ENCODE measurements at places on chromosomes 7 and 10.

- DNase-seq, result no peak
Observed at GRCh38 chr10:73967022-73967429, 30.9 kb upstream of the VCL start.

DNA sequence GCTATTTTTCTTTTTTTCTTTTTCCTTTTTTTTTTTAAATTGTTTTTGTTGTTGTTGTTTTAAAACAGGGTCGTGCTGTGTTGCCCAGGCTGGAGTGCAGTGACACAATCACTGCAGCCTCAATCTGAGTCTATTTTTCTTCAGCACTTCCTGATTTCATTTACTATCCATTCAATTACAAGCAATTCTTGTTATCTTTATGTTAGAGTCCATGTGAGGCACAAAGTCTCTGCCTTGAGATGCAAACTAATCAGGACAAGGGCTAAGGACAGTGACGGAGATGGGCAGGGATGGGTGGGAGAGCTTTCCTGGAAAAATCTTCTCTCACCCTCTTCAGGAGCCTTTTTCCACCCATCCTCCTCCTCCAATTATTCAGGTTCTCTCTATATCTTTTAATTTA is 157.3 kb upstream of the AUTS2 start:
- no peak for DNase-seq

DNA sequence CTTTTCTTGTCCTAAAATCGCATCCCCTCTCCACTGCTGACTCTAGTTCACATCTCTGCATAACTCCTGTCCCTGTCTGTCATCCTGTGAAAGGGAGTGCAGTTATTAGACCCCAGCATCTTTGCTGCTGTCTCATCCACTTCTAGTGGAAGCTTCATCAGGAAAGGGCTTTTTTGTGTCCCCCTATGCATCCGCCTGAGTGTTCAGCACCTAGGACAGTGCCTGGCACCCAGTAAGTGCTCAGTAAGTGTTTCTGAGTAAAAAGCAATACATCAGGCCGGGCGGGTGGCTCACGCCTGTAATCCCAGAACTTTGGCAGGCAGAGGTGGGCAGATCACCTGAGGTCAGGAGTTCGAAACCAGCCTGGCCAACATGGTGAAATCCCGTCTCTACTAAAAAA is 211.8 kb upstream of the FOXK1 start:
- no peak for DNase-seq

DNA sequence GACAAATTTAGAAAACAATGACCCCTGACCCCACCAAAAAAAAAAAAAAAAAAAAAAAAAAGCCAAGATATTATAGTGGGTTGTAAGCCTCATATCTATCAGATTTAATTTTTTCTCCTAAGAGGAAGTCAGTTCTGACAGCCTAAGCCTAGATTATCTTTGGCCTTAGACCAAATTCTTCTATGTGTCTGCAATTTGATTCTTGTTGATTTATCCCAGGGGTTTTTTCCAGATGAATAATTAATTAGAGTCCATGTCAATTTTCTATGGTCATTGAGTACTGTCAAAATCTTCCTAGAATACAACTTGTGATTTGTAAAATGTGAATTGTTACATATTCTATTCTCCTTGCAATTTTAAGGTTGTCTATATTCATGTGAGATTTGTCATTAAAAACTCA is 151.6 kb upstream of the CACNA2D1 start:
- DNase-seq, result no peak

- no peak for DNase-seq
Observed at GRCh38 chr10:45220931-45221330, 94.5 kb downstream of the OR13A1 start.

GRCh38 chr10:70756700-70757360 is 28.3 kb downstream of the TBATA start:
- DNase-seq, result no peak

DNA sequence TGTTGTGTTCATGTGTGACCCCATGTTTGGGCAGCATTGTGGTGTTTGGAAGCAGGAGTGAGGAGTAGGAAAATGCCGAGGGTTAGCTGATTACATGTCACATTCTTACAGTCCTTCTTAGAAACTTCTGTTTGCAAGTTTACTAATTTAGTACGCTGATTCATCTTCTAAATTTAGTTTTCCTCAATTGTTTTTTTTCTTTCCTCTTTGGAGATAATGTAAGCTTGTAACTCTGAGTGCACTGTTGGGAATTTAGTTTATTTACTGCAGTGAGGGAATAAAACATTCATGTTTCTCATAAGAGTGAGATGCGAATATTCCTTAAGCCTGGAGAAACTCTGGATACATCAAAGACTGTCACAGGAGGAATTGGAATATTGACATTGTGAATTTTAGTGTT is 135.0 kb downstream of the NT5C2 start:
- DNase-seq, result no peak

- no peak for DNase-seq
Observed at GRCh38 chr7:16711730-16712129, 41.8 kb upstream of the TSPAN13 start.

- DNase-seq, result no peak
Observed at GRCh38 chr7:79622781-79623180, 169.3 kb upstream of the MAGI2 start.

DNA sequence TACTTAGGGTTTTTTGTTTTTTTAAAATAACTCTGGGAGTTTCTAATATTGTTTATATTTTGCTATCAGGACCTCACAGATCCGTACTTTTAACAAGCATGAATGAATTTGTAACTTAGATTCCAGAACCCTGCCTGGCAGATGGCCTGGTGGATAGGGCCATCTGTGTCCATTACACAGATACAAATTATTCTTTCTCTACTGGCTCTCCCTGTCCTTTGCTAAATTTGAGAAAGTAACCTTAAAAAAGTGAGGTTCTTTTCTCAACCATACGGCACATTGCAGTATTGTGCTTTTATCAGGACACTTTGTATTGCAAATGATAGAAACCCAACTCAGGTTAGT is 26.6 kb downstream of the LCOR start:
- DNase-seq, result no peak

DNA sequence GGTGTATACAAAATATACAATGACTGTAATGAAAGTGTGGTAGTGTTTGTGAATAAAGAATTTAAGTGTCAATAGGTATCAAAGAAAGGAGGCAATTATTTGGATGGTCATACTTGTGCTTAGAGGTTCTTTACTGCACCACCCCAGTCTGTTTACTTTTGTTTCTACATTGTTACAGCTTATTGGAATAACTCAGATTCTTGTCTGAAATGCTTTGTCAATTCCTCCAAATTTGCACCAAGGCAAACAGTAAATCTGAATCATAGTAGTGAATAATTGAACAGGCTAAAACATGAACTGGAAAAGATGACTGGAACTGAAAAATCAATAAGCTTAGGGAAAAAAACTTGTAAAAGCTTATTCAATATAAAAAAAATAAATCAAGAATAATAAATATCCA is 319.2 kb downstream of the EXOC4 start:
- no peak for DNase-seq

DNA sequence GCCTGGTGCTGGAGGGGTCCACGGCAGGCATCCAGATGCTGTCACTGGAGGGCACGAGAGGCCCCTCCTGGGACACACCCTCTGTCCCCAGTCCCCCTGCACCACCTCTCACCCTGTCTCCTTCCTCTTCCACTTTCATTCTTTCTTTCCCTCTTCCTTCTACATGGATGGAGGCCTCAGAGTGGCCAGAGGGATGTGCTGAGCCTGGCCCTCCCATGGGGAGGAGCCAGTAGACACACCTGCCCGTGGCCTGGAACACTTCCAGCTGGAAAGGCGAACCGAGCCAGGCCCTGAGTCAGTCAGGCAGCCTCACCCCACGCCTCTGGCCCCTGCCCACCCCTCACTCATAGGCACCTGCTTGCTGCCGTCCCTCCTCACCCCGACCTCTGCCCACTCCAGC is 55.9 kb upstream of the MXI1 start:
- DNase-seq, result no peak

GRCh38 chr7:13821152-13821787 is 168.2 kb downstream of the ETV1 start:
- no peak for DNase-seq

- DNase-seq, result no peak
Observed at GRCh38 chr10:49118430-49119074, 3.2 kb upstream of the VSTM4 start.

DNA sequence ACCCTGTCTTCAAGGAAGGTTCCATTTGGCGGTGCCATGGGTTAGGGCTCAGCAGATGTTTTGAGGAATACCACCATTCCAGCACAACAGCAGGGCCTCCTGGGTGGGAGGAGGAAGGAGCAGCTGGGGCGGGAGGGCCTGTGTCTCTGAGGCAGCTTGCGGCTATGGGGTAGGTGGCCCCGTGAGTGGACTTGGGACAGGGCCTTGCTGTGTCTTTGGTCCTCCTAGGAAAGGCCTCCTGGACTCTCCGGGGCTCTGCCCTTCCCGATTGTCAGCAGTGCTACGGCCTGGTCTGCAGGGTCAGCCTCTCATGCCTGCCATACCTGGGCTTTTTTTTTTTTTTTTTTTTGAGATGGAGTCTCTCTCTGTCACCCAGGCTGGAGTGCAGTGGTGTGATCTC is 96.7 kb downstream of the PAXIP1 start:
- DNase-seq, result no peak

- DNase-seq, result no peak
Observed at GRCh38 chr7:131638641-131639430, 82.4 kb upstream of the PODXL start.

GRCh38 chr10:77149706-77150105 is 487.9 kb downstream of the KCNMA1 start:
- DNase-seq, result no peak

DNA sequence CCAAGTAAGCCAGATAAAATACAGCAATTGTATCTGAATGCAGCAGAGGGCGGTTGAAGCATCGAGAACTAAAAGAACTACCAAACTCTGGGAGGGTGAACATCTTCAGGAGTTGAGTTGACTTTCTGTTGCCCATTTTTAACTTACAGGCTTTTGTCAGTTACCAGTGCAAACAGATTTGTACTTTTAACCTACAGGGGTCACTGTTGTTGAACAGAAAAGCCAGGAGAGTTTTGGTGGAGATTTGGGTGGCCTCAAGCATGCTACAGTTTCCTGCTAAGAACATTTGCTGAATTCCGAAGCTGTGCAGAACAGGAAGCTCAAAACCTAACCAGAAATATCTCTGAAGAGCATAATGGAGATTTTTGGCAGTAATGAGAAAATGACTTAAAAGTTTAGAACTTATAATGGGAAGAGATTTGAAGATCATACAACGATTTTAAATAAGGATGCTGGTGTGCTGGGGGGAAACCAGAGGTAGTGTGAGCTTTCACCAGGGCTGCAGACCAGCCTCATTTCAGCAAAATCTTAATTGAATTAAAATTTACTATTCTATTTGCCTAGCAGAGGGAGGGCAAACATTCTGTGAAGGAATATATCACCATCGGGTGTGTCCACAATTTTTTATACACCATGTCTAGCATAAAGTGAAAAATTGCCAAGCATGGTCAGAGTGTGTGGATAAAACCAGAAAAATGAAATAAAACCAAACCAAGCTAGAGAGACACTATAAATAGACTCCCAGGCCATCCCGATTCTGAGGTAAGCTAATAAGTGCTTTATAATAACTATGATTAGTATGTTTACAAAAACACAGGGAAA is 208.6 kb upstream of the CCDC6 start:
- no peak for DNase-seq

DNA sequence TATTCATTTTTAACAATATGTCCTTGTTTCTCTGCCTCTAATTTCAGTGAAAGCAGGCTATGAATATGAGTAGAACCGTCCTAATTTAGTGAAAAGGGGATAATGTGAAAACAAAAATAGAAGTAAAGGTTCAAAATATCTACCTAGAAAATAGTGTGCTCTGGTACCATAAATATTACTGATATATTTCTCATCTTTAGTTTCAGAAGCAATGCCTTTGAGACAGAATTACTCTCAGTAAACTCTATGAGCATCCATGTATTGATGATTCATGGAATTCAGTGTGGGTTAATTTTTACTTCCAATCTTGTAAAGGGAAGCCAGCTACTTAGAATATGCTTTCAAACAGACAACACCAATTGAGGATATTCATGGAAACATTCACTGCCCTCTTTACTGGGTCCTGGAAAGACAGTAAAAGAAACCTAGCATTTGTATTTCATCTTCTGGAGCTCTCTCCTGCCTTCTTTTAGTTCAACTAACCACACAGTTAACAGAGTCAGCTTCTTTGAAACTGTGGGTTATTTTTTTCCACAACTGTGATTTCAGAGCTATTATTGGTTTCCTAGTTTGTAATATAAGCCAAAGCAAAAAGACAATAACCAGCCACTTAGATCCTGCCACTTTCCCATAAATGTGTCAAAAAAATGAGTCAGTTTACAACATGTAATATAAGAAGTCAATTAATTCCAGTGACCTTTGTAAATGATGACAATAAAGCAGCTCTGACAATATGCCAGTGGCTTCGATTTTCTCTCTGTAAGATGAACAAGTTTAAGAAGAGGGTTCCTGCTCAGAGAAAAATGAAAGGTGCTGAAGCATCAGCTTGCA is 1.7 kb downstream of the LRRN3 start:
- no peak for DNase-seq

DNA sequence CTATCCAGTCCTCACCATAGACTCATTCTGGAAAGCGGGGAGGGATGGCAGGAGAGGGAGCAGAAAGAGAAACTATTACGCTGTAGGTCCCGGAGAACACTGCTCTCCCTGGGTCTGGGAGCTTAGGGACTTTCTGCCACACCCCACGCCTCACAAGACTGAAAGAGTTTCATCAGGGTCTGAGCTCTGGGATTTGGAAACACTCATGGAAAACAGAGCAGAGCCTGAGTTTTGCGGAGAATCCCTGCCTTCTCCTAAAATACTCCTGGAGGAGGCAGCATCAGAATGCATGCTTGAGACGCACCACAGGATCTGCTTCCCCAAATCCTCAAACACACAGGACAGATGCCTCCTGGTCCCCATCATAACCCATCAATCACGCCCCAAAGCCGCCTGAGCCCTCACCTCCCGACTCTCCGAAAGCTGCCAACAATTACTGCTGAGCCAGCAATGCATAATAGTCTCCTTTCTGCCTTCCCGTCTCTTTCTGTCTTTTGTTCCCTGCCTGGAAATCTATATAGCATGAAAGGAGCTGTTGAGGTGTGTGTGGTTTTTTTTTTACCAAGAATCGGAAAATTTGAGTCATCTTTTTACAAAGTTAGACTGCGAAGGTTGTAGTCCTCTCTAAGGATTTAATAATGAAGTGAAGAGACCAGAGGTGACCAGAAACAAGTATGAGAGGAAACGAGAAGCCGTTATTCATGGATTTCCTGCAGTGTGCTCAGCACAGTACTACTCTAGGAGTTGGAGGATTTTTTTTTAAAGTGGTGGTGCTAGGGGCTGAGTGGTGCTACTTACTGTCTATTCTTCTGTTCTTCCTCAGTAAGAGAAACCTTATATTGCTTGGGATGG is 37.7 kb downstream of the ASB13 start:
- DNase-seq, result no peak

- no peak for DNase-seq
Observed at GRCh38 chr7:91085175-91085574, 179.1 kb upstream of the FZD1 start.

GRCh38 chr7:90188281-90188680 is 23.3 kb upstream of the STEAP2 start:
- DNase-seq, result no peak
